ENCODE measurements at places on chromosomes 1 and 21. TPM values are rescaled to one million over a fixed set of nuclear protein-coding genes. Genes with fewer than 3 reads are reported as not detected.

APOBEC4 gene
- total RNA-seq, result not detected

SAMD13 gene
- 1.2 TPM for total RNA-seq

RGS1 gene
- not detected for total RNA-seq

CAMK2N1 gene
- total RNA-seq, result 0.50 TPM

DNA sequence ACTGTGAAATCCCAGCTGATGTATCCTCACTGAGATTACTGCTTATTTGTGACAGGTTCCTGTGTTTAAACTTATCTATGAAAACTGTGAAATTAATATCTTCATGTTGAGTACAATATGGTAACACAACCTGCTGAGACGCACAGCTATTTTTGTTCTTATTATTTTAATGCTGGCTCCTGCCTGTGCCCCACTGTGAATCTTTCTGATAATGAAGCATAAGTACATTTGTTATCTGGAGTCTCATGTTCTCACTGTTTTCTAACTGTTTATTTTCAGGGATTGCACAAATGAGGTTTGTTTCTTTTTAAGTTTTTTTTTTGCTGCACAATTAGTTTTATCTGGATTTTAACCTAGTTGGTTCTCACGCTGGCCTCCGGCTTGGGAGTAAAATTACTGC, 39.9 kb upstream of the IFNAR2 start:
- no peak for DNase-seq

DNA sequence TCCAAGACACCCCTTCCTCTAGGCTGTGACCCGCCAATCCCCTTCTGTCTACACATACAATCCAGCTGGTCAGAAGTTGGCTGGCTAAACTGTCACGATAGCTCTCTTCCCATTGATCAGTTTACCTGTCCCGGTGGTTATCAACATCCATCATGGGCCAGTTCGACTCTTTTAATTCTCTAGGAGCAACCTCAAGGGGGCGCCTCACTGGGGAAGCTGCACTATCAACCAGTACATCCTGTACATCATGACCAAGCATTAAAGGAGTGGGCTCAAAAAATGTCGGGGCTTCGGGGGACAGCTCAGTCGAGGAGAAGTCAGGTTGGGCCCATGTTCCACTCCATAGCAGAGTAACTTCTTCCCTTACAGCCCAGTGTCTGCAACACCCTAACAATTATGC, 53.2 kb upstream of the B3GALNT2 start:
- DNase-seq, result no peak

GRCh38 chr1:177020851-177021589, 143.5 kb downstream of the ASTN1 start:
- no peak for DNase-seq

DNA sequence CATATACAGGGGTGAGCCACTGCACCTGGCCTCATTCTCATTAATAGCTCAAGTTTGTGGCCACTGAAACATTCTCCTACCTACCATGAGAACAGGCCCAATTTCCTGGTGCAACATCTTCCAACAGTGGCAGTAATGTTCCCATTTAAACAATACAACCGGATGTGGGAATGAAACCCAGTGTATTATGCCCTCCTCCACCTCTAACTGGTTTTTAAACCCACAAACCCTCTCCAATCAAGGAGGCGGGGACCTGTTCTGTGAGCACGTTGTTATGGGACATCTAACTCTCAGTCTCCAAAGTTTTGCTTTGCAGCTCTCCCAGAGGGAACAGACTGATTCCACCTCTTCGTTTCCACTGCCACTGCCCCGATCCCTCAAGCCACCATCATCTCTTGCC, 2.6 kb downstream of the CTNNBIP1 start:
- DNase-seq, result no peak

GRCh38 chr1:226579781-226580323, 31.3 kb downstream of the STUM start:
- no peak for DNase-seq

DNA sequence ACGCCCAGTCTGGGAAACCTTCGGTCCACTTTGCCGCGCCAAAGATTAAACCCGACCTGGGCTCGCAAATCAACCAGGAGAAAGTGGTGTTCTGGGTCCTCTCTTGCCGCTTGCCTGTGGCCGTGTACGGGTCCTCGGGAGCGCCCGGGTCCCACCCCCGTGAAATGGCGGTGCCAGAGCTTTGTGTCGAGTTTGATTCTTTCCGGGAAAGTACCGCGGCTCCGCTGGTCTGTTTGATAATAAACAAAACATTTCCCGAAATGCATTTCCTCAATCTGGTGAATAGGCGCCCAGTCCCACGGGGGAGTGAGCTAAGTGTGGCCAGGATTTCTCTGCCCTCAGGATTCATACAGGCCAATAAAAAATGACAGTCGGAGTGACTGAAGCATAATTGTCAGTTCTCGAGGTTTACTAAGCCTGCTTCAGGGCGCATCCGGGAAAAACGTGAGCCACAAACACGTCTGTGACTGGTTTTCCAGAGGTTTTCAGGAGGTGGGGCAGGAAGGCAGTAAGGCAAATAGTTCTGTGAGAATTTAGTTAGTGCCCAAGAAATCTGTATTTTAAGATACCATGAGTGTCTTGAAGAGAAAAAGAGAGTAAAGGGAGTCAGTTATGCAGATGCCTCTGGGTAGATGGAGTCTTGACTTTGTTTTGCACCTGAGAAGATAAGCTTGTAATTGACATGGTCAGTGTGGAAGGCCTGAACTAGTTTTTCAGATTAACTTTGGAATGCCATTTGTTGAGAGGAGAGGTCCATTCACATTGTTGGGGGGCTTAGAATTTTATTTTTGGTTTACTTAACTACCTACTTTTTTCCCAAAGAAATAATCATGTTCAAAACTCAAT, 675 bp downstream of the IFNAR1 start:
- DNase-seq, result peak; percentile 77

DNA sequence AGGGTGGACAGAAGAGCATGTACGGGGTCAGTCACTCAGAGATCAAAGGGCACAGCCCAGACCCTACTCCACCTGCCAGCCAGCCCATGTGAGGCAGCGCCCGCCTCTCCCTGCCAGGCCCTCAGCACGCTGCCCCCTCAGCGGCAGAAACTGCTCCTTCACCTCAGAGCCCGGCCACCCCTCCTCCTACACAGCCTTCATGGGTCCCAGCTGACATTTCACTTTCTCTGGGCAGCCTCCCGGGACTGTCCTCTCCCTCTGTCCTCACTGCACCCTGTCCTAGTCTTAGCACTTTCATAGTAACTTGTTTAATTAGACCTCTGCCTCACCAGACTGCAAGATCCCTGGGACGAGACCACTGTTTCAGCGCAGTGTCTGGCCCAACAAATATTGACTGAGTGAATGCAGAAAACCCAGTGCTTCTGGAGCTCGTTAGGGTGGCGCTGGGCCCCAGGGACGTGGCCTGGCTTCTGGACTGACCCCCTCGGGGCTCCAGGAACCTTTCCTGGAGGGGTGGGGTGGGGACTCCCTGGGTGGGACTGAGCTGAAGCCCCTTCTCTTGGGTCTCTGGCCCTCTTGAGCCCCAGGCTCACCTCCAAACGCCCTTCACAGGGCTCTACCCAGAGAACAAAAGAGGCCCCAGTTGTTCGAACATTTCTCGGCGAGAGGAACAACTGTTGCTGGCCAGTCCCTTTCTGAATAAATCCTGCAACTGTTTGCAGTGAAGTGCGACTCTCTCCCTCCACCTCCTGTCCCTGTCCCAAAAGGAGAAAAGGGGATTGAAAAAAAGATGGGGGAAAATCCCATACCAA, 114.9 kb downstream of the CASZ1 start:
- no peak for DNase-seq

DNA sequence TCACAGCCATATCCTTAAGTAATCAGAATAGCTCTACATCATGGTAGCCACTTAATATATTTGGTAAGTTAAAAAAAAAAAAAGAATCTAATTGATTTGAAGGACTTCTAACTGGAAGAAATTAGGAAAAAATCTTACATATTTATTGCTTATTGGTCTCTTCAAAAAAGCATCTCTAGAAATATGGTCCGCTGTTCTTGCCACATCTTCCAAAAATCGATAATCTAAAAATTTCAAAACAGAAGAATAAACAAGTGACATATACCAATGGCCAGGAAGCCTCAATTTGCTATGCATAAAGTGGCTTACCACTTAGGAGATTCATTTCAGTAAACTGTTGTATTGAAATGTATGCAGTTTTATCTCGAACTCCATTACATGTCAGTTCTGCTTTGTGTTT, 2.3 kb downstream of the ZNHIT6 start:
- no peak for DNase-seq

DNA sequence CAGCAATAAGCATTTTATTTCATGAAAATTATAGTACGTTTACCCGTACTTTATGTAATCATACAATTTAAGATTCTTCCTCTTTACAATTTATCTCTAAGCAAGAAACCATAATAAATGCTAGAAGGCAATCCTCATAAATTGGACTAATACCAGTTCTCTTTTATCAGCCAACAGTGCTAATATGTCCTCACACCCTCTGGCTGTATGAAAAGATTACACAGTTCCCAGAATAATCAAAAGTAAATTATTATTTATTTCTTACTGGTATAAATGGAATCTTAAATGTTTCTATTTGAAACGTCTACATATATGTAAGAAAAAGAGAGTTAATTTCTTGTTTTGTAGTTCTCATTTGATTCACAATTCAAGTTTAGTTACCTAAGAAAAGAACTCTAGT, 3.1 kb upstream of the CDKN2C start:
- DNase-seq, result no peak

DNA sequence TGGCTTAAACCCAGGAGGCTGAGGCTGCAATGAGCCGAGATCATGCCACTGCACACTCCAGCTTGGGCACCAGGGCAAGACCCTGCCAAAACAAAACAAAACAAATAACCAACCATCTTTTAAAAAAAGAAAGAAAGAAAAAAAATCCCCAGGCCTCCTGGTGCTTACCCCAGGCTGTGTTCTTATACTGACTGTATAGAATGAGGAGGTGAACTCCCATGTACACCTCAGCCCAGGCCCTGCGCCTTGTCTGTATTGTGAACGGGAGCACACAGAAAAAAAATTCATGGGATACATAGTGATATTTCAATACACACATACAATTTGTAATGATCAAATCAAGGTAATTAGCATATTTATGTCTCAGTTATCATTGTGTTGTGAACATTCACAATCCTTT, 14.1 kb downstream of the RPL5 start:
- no peak for DNase-seq

DNA sequence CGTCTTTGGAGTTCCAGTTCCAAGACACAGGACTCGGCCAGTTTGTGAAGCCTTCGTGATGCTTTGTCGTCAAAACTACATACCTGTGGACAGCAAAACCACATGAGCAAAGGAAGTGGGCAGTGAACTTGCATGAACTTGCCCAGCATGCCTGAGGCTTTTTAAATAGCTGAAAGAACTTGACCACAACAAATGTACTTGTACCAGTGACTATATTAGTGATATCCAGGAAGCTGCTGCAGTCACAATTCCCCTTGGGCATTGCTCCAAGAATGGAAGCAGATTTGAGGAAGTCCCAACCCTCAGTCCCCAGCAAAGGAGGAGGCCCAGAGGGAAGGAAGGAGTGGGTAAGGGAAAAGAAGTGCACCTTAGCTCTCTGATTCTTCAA, 2.6 kb downstream of the FUCA1 start:
- DNase-seq, result no peak

DNA sequence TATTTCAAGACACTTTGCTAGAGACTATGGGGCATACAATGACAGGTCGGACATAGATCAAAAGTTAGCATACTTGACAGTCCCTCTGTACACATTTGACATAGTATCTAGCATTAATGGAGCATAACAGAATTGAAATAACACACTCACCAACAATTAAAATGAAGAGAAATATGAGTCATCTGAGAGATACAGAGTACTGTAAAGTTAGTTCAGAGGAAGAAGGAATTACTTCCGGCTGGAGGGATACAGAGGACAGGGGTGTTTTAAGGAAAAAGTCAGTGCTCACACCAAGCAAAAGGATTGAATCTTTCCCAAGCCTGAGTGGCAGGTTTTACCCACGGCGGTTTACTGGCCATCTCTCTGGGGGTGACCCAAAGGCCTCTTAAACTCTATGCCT, 2.4 kb downstream of the ZMYND12 start:
- DNase-seq, result no peak

- no peak for DNase-seq
Observed at GRCh38 chr1:111025109-111025508, 61.4 kb upstream of the LRIF1 start.

DNA sequence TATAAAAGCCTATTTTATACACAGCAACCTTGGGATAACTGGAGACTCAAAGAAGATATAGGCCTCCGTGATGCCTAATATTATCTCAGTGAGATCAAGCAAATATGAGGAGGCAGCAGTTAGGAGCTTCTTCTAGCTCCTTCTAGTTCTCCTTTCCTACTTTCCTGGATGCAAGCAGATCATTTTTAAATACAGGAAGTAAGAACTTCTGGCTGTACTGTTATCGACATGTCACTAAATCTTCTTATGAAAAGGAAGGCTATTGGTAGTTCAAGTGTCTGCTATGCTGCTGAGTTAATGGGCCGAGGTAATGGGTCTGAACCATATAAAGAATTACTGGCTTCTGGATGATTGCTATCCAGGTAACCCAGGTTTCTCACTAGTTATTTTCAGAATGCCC, 15.9 kb downstream of the HSPA13 start:
- no peak for DNase-seq

DNA sequence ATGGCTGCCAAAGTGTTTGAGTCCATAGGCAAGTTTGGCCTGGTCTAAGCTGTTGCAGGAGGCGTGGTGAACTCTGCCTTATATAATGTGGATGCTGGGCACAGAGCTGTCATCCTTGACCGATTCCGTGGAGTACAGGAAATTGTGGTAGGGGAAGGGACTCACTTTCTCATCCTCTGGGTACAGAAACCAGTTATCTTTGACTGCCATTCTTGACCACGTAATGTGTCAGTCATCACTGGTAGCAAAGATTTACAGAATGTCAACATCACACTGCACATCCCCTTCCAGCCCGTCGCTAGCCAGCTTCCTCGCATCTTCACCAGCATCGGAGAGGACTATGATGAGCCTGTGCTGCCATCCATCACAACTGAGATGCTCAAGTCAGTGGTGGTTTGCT, 215.8 kb upstream of the JUN start:
- no peak for DNase-seq

DNA sequence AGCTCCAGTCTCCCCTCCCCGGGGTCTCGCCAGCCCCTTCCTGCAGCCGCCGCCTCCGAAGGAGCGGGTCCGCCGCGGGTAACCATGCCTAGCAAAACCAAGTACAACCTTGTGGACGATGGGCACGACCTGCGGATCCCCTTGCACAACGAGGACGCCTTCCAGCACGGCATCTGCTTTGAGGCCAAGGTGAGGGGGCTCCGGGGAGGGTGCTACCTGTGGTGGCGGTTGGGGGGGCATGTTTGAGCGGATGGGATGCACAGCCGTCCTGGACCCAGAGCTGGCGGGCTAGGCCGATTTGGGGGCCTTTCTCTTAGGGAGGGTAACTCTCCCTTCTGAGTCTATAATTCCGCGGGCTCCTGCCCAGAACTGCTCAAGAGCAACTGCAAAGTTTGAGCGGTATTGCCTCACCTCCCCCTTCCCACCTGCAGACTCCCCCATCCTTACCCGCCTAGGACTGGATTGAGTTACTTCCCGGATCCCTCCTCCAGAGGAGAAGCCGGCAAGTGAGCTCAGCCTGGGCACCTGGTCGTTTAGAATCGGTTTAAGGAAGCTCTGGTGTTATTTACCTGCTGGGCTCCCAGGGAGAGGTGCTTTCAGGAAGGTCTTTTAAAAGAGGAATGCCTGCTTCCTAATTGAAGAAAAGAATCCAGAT, 730 bp downstream of the NOS1AP start:
- DNase-seq, result no peak
